ENCODE measurements at places on chromosomes 11 and 22. TPM values are rescaled to one million over a fixed set of nuclear protein-coding genes. Genes with fewer than 3 reads are reported as not detected.

GRCh38 chr11:130051082-130051481 lies 18.6 kb upstream of the APLP2 start:
- peaks cover 4% of the 10 kb centered on the region for H3K4me1 ChIP-seq
- no peak overlapping the region for H3K4me3 ChIP-seq
- H3K27me3 ChIP-seq, result no peaks in the 10 kb centered on the region
- no peaks in the 10 kb centered on the region for H3K36me3 ChIP-seq
- DNase-seq, result no peak

GRCh38 chr11:65554842-65555430 lies 3.2 kb downstream of the LTBP3 start:
- H3K4me1 ChIP-seq, result peaks cover 66% of the 10 kb centered on the region
- no peaks in the 10 kb centered on the region for H3K27me3 ChIP-seq
- no peaks in the 10 kb centered on the region for H3K36me3 ChIP-seq
- no peak overlapping the region for H3K27ac ChIP-seq
- no peak overlapping the region for H3K4me3 ChIP-seq
- no peak for DNase-seq

- H3K27ac ChIP-seq, result no peak overlapping the region
- H3K27me3 ChIP-seq, result no peaks in the 10 kb centered on the region
- H3K4me3 ChIP-seq, result no peak overlapping the region
- no peak for DNase-seq
- H3K4me1 ChIP-seq, result no peaks in the 10 kb centered on the region
Observed at GRCh38 chr22:42383287-42383686, 48.9 kb downstream of the NFAM1 start.

DNA sequence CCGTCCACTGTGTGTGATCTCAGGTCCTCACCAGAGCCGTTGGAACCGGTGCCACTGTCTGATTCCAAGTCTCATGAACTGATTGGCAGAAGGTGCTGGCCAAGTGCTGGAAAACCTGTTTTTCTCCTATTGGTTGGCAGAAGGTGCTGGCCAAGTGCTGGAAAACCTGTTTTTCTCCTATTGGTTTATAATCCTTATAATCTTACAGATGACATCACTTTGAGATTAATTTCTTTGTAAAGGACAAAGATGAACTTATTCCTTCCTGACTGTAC lies 1106.3 kb downstream of the BRD1 start:
- H3K4me1 ChIP-seq, result no peaks in the 10 kb centered on the region
- no peaks in the 10 kb centered on the region for H3K27me3 ChIP-seq
- H3K4me3 ChIP-seq, result no peak overlapping the region

GRCh38 chr11:91707652-91708482 lies 516.8 kb upstream of the FAT3 start:
- H3K4me1 ChIP-seq, result no peaks in the 10 kb centered on the region
- no peak for DNase-seq
- H3K4me3 ChIP-seq, result no peak overlapping the region
- no peak overlapping the region for H3K27ac ChIP-seq
- no peaks in the 10 kb centered on the region for H3K27me3 ChIP-seq

DNA sequence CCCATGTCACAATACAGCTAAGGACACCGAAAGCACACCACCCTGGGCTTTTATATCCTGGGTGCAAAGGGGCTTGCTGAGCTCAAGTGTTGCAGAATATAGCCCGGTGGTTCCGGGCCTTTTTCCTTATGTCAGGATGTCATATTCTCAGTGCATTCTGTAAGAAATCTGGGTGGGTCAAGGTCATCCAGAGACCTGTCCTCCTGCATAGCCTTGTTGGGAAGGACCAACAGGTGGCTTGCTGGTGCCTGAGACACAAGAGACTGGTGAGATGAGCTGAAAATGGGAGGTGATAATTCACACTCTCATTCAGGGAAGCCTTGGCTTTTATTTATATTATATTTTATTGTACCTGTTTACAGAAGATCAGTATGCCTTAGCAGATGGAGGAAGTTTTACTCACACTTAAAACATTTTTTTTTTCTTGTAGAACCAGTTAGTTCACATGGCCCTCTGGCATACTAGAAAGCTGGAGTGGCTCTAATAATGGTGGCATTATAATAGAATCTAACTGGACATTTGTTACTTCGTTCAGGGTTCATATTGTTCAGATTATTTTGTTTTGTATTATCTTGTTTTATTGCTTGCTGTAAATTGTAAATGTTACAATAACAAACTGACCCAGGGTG lies 14.6 kb upstream of the TMEM123 start:
- no peak overlapping the region for H3K4me3 ChIP-seq
- peaks cover 29% of the 10 kb centered on the region for H3K4me1 ChIP-seq
- no peak for DNase-seq
- no peaks in the 10 kb centered on the region for H3K36me3 ChIP-seq
- peak overlapping the region; percentile 60 for H3K27ac ChIP-seq
- H3K27me3 ChIP-seq, result no peaks in the 10 kb centered on the region

DNA sequence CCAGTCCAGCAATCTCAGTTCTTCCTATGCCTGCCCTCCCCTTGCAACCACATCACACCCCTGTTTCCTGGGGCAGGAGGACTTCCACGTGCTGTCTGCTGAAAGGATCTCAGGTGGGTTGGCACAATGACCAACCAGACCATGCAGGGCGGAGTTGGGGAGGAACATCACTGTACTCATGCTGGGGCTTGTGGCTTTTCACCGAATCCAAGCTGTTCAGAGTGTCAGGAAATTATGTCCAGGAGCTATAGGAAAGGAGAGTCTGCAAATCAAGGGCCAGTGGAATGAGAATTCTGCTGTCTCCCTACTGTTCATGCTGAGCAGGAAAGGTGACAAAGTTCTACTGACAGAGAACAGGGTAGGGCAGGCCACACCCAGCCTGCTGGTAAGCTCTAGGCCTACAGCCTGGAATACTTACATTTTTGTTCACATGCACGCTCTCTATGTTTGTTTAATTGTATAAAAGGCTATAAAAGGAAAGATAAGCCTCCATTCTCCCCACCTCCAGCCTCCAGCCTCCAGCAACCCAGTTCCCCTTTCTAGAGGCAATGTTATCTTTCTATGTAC lies 1.7 kb upstream of the PLAAT2 start:
- DNase-seq, result peak; percentile 36
- H3K27ac ChIP-seq, result peak overlapping the region; percentile 67
- no peaks in the 10 kb centered on the region for H3K27me3 ChIP-seq

DNA sequence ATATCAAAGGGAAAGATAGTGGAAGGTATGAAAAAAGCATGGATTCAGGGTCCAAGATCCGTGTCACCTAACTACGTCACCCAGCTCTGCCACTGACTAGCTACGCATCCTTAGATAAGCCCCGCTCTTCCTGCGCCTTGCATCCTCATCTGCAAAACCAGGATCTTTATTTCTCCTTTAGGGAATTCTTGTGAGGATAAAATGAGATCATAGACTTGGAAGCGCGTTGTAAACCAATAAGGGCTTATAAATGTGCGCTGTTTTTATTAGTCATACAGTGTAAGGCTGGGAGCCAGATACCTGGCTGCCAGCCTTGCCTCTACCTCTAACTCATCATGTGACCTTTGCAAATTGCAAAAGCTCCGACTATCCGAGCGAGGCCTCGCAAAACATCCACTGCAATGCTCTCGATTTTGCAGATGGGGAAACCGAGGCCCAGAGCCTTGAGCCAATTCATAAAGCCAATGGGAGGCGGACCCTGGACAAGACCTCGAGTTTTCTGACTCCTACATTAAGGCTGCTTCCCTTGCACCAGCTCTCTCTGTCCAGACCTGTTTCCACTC lies 753 bp downstream of the PRPF19 start:
- peak; percentile 14 for DNase-seq
- peak overlapping the region; percentile 88 for H3K27ac ChIP-seq
- H3K4me1 ChIP-seq, result peaks cover 21% of the 10 kb centered on the region
- no peaks in the 10 kb centered on the region for H3K27me3 ChIP-seq
- H3K4me3 ChIP-seq, result peak overlapping the region; percentile 54
- peaks cover 29% of the 10 kb centered on the region for H3K36me3 ChIP-seq

DNA sequence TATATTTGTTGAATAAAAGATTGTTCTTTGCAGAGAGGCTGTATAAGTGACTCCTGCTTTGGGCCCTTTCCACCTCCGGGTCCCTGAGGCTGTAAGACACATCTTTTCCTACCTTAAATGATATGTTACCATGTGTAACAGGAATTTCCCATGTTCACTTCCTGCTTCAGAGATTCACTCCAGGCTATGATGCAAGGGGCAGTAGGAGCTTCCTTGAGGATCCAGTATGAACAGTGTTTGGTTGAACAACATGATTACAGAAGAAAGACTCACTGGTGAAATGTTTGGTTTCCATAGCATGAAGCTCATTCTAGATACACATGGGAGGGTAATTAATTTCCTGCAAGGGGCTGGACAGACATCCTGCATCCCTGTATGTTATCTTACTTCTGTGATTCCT lies 25.6 kb upstream of the ZDHHC13 start:
- no peaks in the 10 kb centered on the region for H3K4me1 ChIP-seq
- DNase-seq, result no peak
- no peak overlapping the region for H3K4me3 ChIP-seq
- H3K36me3 ChIP-seq, result no peaks in the 10 kb centered on the region

DNA sequence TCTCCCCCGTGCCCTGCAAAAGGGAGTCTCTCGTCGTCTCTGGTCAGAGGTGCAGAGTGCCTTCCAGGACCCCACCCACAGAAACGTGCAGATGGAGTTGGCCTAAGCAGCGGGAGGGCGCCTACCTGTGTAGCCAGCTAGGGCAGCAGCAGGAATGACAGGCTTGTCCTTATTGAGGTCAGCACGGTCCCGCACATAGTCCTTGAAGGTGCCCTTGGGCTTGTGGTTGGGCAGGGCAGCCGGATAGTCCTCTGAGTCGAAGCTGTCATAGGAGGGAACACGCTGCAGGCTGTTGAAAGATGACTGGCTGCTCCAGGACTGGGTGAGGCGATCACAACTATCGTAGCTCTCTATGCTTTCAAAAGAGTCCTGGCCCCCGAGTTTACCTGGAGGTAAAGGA lies 107.3 kb downstream of the ETS1 start:
- H3K4me3 ChIP-seq, result no peak overlapping the region
- no peak for DNase-seq
- no peaks in the 10 kb centered on the region for H3K27me3 ChIP-seq
- peak overlapping the region; percentile 34 for H3K27ac ChIP-seq
- H3K36me3 ChIP-seq, result peaks cover 9% of the 10 kb centered on the region

DNA sequence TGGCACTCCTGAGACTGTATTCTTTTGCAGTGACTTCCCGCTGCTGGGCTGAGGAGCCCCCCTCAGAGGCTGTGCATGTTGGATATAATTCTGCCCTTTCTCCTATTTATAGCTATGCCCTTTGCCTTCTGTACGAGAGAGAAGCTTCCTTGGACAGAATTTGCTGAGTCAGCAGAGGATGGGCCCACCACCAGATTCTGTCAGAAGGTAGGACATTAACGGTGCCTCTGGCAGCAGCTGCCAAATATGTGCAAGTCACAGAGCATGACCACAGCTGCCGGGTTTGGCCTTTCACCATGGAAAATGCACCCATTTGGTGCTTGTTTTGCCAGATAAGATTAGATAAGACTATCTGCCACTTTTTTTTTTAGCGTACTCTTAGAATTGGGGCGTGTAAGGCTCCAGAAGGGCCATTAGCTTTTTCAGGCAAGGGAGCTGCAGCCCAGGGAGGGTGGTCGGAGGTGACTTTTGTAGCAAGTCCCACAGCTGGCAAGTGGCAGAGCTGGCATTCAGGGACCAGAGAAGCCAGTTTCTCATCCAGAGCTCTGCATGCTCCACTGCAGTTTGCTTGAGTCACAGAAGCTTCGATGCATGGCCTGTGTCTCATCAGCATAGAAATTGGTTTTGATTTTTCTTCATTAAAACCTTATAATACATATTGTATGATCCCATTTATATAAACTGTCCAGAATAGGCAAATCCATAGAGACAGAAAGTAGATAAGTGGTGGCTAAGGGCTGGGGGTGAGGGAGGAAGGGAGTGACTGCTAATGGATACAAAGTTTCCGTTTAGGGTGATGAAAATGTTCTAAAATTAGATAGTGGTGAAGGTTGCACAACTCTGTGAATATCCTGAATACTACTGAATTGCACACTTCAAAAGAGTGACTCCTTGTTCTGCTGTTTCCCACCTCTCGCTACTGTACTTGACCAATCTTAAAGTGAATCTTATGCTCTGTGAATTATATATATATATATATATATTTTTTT lies 15.8 kb downstream of the UPB1 start:
- H3K27ac ChIP-seq, result peak overlapping the region; percentile 50
- H3K4me1 ChIP-seq, result peaks cover 12% of the 10 kb centered on the region
- no peaks in the 10 kb centered on the region for H3K27me3 ChIP-seq
- H3K36me3 ChIP-seq, result no peaks in the 10 kb centered on the region
- no peak overlapping the region for H3K4me3 ChIP-seq

DNA sequence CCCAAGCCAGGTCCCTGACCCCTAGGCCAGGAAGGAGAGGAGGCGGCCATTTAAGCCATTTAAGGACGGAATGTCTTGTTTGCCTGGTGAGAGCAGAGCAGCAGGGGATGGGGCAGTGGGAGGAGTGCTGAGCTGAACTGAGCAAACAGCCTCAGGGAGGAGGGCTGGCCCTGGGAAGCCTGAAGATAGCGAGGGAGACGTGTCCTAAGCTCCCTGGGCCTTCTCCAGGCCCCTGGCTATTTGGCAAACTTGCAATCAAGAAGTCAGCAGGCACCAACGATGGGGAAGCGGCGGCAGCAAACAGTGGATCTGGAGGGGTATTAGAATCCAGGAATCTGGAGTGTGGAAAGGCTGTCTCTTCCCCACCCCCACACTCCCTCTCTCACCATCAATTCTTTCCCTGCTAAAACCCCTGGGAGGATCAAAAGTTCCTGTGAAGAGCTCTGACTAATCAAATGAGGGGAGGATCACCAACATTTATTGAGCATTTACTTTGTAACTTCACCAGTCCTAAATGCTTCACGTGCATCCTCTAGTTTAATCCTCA lies 8.8 kb downstream of the BCL9L start:
- H3K27me3 ChIP-seq, result no peaks in the 10 kb centered on the region
- no peak overlapping the region for H3K4me3 ChIP-seq
- H3K36me3 ChIP-seq, result no peaks in the 10 kb centered on the region
- peak; percentile 51 for DNase-seq
- H3K27ac ChIP-seq, result peak overlapping the region; percentile 97
- peaks cover 100% of the 10 kb centered on the region for H3K4me1 ChIP-seq

- peaks cover 26% of the 10 kb centered on the region for H3K36me3 ChIP-seq
- peak overlapping the region; percentile 88 for H3K4me3 ChIP-seq
- peaks cover 15% of the 10 kb centered on the region for H3K4me1 ChIP-seq
- no peaks in the 10 kb centered on the region for H3K27me3 ChIP-seq
- peak overlapping the region; percentile 50 for H3K27ac ChIP-seq
- DNase-seq, result peak; percentile 41
Observed at GRCh38 chr11:67289651-67290479, 762 bp downstream of the ANKRD13D start.

GRCh38 chr11:63906585-63906984 lies 10.4 kb downstream of the RCOR2 start:
- H3K27me3 ChIP-seq, result no peaks in the 10 kb centered on the region
- no peak for DNase-seq
- peaks cover 32% of the 10 kb centered on the region for H3K4me1 ChIP-seq
- H3K36me3 ChIP-seq, result peaks cover 38% of the 10 kb centered on the region
- H3K27ac ChIP-seq, result no peak overlapping the region

The APOL1 gene
- 11.0 TPM for total RNA-seq

The CYTH4 gene
- 3.3 TPM for total RNA-seq

The TNNI2 gene
- total RNA-seq, result not detected

The ZNF214 gene
- total RNA-seq, result 8.1 TPM

The PRRG4 gene
- total RNA-seq, result 18.6 TPM

The F2 gene
- not detected for total RNA-seq

The SLC22A6 gene
- total RNA-seq, result not detected
